ENCODE measurements at places on chromosomes 7 and 10.
A peak's percentile ranks its signal among the peaks of the same experiment; 100 is the strongest.

GRCh38 chr7:40839881-40840280 is 705.1 kb downstream of the SUGCT start:
- DNase-seq: no peak

- no peak for DNase-seq
Measured at GRCh38 chr10:118712930-118713634, 41.7 kb downstream of the CACUL1 start.

DNA sequence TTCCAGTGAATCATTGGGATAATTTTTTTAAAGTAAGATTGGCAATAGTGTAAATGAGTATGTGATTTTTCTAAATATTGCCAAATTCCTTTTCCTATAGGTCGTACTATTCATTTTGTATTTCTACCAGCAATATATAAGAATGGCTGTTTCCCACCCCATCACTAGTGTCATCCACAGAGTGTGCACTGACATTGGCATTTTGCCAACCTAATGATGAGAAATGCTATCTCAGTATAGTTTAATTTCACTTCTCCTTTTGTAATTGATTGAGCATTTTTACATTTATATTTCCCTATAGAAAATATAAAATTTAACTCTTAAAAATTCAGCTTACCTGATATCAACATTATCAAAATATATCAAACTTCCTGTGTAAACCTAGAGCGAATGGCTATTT is 17.6 kb upstream of the TMEM26 start:
- DNase-seq: no peak

- no peak for DNase-seq
Measured at GRCh38 chr7:96331233-96331632, 9.3 kb upstream of the SLC25A13 start.

DNA sequence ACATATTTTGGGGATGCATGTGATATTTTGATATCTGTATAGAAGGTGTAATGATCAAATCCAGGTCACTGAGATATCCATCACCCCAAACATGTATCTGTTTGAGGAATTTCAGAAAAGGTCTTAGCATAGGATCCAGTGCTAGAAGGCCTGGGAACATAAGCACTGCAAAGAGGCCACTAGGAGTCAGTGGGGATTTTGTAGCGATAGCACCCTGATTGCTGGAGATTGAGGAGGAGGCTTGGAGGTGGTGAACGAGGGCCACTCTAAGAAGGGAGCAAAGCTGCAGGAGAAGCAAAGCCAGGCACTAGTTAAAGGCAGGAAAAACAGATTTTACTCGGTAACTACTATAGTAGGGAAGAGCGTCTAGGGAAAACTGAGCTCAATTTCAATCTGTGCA is 324.0 kb downstream of the LHFPL3 start:
- no peak for DNase-seq

GRCh38 chr7:128453836-128454804 is 1.6 kb upstream of the HILPDA start:
- DNase-seq: no peak

DNA sequence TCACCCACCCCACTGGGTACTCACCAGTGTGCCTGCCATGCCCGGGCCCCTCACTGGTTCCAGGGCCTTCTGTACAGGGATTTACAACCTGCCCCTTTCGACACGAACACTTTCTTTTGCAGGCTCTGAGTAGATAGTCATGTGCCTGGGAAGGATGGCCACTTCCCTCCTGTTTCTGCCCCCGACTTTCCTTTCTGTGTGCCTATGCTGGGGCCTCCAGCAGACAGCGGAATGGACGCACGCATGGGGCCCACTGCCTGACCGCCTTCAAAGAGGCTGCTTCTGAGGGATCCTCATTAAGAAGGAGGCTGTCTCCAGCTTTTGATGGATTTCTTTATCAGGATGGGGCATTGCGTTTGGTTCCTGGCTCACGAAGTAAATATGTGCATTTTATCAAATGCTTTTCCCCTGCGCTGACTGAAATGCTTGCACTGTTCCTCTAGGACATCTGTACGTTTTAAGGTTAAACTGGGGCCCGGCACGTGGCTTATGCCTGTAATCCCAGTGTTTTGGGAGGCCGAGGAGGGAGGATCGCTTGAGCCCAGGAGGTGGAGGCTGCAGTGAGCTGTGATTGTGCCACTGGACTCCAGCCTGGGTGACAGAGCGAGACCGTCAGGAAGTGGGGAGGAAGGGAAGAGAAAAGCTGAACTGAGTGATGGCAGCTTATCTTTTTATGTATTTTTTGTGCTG is 29.4 kb upstream of the NKX6-2 start:
- DNase-seq: no peak

DNA sequence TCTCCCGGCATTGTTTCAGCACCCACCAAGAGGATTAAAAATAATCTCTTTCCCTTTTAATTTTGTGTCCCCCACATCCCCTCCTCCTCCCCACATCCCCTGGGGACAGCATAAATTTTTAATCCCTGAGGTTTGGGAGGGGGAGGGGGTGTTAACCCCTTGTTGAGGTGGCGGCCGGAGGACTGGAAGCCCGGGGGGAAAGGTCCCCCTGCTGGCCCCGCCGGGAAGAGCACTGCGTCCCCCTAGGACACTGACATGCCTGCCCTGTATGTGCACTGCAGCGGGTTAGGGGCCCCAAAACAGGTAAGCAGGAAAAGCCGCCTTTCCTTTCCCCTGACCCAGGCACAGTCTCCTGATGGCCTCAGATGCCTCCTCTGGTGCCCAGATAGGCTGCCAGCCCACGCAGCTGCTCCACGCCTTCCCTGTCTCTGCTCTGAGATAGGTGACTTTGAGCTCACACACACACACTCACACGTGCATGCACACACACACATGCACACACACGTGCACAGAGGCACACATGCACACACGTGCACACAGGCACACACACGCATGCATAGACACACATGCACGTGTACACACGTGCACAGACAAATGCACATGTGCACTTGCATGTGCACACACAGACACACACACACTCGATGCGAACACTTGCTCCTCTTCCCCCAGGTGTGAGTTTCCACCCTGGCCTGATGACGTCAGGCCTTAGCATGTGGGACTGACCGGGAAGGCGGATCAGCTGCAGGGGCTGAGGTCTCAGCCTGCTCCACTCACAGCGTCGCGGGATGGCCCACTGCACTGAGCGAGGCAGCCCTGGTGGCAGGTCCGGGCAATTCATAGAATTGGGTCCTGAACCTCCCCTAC is 12.3 kb downstream of the CNPY1 start:
- DNase-seq: no peak

DNA sequence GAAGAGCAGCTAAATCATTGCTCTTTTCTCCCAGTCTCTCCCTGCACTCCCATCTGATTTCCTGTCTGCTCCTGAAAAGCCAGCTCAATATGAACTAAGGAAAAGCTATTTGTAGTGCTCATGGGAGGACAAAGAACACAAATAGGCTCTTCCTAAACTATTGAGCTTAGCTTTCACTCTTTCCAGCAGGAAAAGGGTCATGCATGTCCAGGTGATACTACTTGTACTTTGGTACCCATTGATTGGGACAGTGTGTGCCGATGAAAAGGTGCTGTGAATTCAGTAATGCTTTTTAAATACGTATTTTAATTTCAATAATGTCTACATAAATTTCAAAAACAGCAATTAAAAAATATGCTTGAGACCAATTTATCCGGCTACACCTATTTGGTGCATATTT is 37.5 kb upstream of the ATXN7L1 start:
- DNase-seq: no peak

GRCh38 chr7:44434201-44434600 is 56.3 kb downstream of the NUDCD3 start:
- DNase-seq: no peak

DNA sequence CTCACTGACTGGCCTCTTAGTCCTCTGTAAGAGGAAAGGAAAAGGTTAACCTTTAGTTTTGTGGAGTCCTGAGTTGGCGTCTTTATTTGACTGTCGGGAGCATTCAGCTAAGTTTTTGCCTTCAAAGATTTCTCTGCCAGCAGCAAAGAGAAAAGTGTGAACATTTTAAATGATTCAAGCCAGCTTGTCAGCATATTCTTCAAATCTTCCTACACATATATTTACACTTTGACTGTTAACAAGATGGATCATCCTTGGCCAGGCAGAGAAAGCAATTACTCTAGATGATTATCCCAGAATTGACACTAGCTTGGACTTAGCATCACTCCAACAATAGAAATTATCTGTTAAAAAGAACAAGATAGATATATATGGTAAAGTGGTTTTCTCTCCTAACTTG is 15.8 kb upstream of the YAE1 start:
- no peak for DNase-seq

GRCh38 chr10:105834261-105835059 is 1193.4 kb downstream of the SORCS3 start:
- DNase-seq: no peak

- no peak for DNase-seq
Measured at GRCh38 chr7:114182837-114183236, 231.8 kb upstream of the FOXP2 start.

DNA sequence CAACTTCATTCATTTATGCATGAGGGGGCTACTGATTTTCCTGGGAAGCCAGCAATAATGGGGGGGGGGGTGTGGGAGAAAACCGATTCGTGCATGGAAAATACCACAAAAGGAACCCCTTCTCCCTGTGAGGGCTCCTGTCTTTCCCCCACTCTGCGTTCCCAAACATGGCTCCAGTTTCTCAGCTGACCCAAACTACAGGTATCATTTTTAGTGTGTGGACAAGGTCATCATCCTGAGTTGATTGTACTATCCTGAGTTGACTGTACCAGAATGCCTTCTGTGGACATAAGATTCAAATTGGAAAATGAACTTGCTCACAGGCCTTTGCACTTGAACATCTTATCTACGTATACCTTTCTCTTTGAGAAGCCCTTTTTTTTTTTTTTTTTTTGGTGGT is 49.9 kb downstream of the ZRANB1 start:
- DNase-seq: no peak

DNA sequence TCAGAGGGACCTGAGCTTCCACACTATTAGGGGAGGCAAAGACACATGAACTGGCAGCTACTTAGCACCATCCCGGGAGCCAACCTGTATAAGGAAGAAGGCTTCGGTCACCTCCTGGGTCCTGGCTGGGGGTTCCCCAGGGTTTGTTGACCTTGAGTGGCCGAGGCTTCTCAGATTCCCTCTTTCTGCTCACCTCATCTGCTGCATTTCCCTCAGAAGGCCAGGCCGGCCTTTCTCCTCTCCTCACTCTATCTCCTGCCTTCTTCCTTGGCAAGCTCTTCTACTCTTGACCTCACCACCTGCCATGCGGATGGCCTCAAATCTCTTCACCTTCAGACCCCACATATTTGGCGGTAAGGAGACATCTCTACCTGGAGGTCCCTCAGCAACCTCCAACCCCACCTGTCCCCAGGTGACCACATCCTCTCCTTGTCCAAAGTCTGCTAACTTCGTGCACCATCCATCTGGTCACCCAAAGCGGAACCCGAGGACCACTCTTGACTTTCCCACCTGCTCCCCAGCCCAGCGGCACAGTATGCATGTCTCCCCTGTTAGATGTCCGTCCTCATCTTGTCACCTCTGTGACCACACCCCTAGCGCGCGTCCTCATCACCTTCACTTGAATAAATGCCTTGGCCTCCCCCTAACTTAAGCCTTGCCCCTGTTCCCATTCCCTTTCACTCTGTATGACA is 133.8 kb upstream of the UNC5B start:
- no peak for DNase-seq

GRCh38 chr7:157347217-157347904 is 10.6 kb downstream of the DNAJB6 start:
- no peak for DNase-seq

- DNase-seq: no peak
Measured at GRCh38 chr7:116027786-116028185, 2.8 kb downstream of the TFEC start.

GRCh38 chr10:63217120-63217605 is 84.0 kb downstream of the NRBF2 start:
- DNase-seq: no peak

GRCh38 chr10:12459340-12459739 is 110.0 kb downstream of the CAMK1D start:
- no peak for DNase-seq

- no peak for DNase-seq
Measured at GRCh38 chr10:93074147-93074596, 479 bp downstream of the CYP26A1 start.

GRCh38 chr7:138932870-138933269 is 48.3 kb downstream of the KIAA1549 start:
- no peak for DNase-seq

GRCh38 chr10:44292390-44293002 is 92.4 kb downstream of the CXCL12 start:
- no peak for DNase-seq

GRCh38 chr10:112821038-112821437 is 129.0 kb upstream of the TCF7L2 start:
- no peak for DNase-seq

DNA sequence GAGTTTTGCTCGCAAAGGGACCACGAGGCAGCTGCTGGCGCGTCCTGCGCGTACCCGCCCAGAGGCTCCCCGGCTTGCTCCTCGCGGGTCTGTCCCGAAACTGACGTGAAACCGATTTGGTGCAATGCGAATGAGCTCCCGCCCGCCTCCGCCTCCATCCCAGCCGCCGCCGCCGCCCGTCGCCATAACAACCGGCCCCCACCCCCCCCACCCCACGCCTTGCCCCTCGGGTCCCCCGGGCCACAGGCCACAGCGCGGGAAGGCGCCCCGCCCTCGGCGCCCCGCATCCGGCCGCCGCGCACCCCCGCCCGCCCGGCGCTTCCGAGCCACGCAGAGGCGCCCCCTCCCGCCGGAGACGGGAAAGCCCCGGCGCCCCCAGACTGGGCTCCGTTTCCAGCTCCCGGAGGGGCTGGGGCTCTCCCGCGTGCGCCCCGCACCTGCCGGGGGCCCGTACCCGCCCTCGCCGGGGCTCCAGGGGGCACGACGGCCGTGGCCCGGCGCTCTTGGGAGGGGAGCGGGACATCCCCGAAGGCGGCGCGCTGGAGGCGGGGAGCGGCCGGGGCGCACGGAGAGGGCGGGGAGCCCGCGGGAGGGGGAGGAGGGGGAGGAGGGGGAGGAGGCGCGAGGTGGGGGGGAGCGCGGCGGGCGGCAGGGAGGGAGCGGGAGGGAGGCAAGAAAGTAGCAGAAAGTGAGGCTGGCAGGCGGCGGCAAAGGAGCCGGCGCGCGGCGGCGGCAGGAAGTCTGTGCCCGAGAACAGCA is at the start of gene CAMK1D:
Gene CAMK1D, plus strand, starts transcription at position 678 of the 759 bp plus-strand sequence.
- peak; percentile 66 for DNase-seq

- no peak for DNase-seq
Measured at GRCh38 chr7:155984609-155985405, 172.5 kb upstream of the SHH start.

DNA sequence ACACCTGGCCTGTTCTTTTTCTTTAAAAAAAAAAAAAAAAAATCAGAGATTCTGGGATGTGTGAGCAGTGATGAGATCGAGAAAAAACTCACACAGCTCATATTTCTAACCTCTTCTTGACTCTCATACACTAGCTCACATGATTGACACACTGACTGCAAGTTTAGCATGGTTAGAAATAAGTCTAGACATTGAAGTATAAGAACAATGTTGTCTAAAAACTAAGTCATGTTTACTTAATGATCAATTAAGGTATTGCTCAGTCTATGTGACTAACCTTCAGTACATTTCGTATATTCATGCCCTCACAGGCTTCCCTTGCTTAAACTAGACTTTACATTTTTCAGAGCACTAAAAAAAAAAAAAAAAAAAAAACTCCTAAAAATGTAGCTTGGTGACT is 775.1 kb downstream of the GATA3 start:
- no peak for DNase-seq
